ENCODE measurements at places on chromosomes 5 and 9.
A peak's percentile ranks its signal among the peaks of the same experiment; 100 is the strongest.

DNA sequence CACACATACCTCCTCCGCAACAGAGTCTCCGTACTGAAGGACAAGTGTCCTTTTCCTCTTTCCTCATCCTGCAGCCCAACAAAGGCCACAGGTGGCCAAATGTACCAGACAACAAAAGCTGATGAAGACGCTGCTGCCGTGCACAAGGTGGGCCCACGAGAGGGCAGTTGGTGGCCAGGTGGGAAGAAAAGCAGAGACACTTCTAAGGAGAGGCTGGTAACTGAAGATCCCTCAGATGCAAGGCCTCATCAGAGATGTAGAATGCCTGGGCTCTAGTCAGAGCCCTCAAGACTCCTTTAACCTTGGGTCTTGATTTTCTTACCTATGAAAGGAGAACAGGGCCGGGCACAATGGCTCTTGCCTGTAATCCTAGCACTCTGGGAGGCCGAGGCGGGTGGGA is 75.7 kb downstream of the NRG2 start:
- no peak for DNase-seq

DNA sequence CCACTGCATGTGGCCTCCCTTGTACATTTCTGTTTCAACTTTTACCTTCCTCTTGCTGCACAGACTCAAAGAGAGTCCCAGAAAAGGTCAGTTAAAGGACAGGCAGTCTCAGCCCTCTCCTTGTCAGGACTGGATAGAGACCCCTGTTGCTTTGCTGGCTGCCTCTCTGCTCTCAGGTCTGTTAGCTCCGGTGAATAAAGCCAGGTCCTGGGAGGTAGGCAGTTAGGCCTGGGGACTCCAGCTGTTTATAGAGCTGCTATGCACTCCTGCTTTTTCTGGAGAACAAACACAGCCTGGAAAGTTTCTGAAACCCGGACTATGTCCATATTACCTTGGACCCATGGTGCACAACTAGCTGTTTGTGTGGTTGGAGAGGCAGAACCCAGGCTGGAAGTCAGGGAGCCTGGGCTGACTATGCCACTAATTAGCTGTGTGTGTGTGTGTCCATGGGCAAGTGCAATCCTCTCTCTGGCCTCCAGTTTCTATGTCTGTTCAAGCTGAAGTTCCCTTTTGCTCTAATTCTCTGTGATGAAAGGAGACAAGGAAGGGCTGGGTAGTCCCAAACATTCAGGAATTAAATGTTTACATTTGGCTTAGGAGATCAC is 42.9 kb downstream of the GLRA1 start:
- no peak for DNase-seq

DNA sequence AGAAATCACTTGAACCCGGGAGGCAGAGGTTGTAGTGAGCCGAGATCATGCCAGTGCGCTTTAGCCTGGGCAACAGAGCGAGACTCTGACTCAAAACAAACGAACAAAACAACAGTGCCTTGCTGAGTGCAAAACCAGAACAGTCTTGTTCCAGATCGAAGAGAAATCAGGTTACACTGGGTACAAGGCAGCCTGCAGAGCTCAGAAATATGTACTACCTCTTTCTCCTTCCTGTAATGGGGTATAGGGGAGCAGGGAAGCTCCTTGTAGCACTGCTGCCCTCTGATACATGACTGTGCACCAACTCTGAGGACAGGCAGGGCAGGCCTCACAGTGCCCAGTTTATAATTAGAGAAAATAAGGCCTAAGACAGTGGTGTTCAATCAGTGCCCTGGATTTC is 24.7 kb downstream of the TBC1D2 start:
- DNase-seq, result no peak

DNA sequence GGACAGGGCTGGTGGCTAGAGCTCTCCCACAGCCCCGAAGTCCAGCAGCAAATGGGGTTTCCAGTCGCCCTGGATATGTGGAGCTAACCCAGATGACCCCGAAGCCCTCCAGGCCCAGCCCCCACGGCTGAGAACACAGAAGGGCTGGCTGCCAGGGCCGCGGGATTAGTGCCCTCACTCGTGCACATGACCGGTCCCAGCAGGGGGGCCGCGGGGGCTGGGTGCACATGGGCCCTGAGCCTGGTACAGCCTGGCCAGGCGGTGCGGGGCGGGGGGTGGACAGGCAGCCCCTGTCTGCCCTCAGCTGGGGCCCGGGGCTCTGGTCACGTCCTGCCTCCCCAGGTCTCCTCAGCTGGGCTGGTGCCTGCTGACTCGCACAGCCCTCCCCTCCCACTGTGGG is 5.9 kb downstream of the SSNA1 start:
- DNase-seq, result no peak

DNA sequence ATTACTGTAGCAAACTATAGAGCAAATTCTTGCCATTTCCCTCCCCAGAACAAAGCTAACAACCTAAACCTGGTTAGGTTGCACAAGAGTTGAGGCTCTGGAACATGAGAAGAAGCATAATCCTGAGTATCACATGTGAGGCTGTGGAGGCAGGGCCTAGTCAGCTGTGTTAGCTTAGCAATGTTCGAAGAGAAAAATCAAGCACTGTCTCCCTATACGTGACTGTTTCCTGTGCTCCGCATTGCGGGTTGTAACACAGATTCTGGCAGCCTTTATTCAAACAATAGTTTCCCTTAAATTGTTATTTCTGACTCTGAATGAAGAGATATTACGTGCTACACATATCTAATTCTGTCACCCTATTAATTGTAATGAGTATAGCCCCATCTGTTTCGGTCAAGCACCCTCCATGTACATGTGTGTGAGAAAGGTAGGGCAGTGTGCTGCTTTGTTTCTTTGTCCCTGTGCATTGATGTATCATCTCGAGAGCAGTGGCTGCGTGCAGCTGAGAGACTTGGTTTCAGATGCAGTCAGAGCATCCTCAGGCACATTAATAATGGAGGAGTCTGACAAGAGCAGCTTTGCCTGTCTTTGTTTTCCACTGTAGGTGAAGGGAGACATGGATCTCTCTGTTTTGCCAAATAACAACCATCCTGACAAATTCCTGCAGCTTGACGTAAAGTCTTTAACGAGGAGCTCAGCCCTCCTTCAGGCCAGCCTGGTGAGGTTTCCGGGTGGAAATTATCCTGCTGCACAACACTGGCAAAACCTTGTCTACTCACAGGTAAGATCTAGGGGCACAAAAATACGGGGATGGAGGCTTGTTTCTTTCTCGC is at the start of gene MINAR2:
Gene MINAR2, plus strand, starts transcription at position 523 of the 836 bp plus-strand sequence. Its CDS starts 97 bp downstream, at position 620.
- no peak for DNase-seq

GRCh38 chr9:6459718-6460117 is 46.7 kb downstream of the UHRF2 start:
- DNase-seq, result no peak

- no peak for DNase-seq
Observed at GRCh38 chr5:1249366-1250280, 24.4 kb downstream of the SLC6A18 start.

GRCh38 chr9:7358876-7359275 is 440.7 kb downstream of the DMAC1 start:
- peak; percentile 22 for DNase-seq

GRCh38 chr9:98381311-98382103 is 126.1 kb upstream of the TBC1D2 start:
- no peak for DNase-seq

DNA sequence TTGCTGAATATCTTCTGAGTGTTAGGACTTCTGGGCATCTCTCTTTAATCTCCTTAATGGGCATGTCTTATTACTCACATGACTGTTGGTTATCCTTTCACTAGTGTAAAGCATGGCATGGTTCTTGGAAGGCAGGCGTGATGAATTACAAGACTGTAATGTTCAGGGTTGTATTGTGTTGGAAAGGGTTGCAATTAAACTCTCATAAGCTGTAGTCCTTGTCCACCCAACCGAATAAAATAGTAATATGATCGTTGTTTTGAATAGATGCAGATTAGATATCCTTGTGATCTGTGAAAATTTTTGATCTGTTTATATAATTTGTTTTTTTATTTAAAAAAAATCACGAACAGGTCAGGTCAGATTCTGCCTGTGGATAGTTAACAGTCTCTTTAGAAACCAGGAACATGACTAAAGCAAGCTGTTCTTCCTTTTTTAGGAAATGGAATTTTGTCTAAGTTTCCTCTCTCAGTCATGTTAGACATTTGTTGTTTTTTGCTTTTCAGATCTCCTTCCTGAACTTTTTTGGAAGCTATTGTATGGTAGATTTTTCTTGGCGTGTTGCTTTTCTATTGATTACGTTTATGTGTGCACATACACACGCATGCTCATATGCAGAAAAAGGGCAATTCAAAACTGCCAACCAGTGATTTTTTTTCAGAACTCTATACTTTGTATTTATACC is 121.8 kb downstream of the ARHGEF28 start:
- DNase-seq, result no peak

DNA sequence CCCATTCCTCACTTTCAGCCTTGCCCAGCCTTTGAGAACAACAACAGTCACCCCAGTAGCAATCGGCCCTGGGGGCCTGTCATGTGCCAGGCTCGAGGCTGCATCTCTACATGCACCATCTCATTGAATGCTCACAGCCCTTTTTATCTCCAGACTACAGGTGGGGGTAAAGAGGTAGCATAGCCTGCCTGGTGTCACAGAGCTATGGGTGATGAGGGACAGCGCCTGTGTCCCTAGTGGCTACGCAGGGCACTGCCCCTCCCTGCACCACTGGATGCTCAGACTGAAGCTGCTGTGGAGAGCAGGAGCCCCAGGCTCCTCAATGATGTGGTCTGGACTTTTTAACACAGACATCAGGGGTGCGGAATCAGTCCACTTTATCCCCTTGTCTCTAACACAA is 2.8 kb downstream of the CAMK2A start:
- peak; percentile 88 for DNase-seq

DNA sequence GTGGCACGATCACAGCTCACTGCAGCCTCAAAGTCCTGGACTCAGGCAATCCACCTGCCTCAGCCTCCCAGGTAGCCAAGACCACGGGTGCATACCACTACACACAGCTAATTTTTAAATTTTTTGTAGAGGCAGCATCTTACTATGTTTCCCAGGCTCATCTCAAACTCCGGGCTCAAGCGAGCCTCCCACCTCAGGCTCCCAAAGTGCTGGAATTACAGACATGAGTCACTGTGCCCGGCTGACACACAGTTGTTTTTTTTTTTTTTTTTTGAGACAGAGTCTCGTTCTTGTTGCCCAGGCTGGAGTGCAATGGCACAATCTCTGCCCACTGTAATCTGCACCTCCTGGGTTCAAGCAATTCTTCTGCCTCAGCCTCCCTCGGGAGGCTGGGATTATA is 70.1 kb upstream of the CNOT6 start:
- no peak for DNase-seq

- peak; percentile 85 for DNase-seq
Observed at GRCh38 chr9:96169484-96169883, 132.5 kb downstream of the HSD17B3 start.

GRCh38 chr5:2300421-2300820 is 417.7 kb upstream of the IRX4 start:
- DNase-seq, result no peak

GRCh38 chr5:138234651-138235050 is 21.5 kb upstream of the CDC23 start:
- DNase-seq, result no peak

- no peak for DNase-seq
Observed at GRCh38 chr9:70826562-70826961, 294.9 kb downstream of the TRPM3 start.

DNA sequence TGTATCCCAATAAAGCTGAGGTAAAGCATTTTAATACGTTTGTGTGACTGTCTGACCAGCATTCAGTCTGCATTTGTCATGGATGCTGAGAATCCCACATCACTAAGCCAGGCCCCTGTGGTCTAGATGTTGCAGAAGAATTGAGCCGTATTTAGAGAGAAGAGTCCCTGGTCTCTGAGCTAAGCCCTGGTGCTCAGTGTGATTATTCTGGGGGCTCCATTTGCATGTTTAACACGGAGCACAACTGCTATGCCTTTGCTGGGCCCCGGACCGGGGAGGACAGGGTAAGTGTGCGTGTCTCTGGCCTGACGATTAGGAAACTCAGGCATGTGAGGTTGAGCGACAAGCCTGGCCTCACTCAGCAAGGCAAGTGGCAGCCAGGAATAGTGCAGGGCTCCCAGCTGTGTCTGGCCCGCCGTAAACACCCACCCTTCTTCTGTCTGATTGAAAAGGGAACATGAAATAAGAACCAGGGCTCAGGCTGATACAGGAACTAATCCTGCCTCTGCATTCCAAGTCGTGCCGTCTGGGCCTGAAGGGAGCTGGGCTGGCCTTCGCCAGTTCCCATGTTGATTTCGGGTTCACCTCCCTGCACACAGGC is 22.3 kb downstream of the FAM78A start:
- DNase-seq, result no peak

- DNase-seq, result no peak
Observed at GRCh38 chr5:181039931-181040630, at the start of gene BTNL9. BTNL9 (plus strand) TSS chr5:181040266; CDS start chr5:181045490, 5,224 bp downstream.

DNA sequence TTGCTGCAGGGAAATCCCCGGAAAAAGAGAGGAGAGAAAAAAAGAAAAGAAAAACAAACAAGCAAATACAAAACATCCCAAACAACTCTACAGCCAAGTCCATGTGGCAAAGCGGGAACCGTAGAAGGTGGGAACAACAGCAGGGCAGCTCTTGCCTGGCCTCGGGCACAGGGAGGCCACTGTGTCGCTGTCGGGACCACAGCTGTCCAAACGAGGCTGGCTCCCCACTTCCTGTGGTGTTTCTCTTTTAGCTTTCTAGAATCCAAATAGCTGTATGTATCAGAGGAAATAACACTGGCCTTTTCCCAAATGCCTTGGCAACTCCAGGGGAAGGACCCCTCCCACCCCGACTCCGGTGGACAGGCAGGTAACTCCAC is 41.6 kb upstream of the EQTN start:
- no peak for DNase-seq

GRCh38 chr9:135592331-135592590 is 30.7 kb downstream of the PAEP start:
- no peak for DNase-seq

DNA sequence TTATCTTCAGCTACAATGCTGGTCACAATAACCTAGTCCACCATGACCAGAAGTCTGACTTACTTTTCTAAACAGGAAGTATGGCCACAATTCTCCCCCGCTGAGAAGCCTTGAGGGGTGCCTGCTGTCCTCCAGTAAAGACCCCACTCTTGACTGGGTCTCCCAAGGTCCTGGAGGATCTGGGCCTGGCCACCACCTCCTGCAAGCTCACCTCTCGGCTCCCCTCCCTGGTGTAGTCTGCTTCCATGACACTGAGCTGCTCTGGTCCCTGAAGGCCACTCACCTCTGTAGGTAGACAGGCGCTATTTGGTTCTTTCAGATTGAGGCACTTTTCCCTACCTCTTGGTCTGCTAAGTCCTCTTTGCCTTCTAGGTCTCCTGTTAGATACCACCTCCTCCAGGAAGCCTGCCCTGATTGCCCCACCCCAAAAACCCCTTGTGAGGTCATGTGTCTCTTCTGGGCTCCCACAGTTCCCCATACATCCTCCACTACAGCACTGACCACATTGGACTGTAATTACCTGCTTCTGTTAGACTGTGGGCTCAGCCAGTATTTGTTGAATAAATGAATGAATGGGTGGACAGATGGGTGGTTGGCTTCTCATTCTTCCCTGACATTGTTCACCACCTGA is 62.6 kb upstream of the IER5L start:
- no peak for DNase-seq

- DNase-seq, result no peak
Observed at GRCh38 chr9:17875886-17876285, 297.0 kb downstream of the SH3GL2 start.

Measured in mesendoderm (in vitro differentiated cells).